ENCODE measurements at places on chromosomes 5 and 9.

DNA sequence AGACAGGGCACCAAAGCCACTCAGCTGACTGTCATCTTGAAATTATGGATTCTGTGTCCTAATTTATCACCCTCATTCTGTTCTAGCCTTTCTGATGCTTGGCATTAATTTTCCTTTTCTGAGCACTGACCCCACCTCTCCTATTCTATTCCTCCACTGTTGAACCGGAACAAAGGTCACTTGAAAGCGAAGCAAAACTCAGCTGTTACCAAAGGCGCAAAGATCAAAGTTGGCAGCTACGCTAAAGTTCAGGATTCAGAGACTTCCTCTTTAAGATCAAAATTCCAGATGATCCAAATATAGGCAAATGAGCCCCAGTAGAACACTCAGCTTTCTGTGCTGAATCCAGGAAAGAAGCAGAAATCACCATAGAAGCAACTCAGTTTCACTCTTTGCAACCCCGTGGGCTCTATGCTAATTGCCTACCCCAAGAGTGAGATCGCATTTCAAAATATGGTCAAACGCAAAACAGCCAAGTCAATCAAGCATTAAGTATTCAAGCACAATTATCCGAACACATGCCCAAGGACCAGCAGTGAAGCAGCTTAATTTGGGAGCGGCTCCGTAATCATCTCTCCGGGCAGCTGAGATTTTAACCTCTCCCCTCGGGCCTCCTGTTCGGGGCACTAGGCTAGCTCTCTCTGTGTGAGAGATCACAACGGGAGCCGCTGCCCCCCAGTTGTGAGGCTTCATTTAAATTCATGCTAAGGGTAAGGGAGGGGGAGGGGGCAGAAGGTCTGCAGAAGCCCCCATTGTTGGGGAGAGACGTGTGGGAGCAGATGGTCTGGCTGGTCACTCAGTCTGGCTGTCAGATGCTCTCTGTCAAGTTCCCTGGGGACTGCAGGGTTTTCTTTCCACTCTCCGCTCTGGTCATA lies 288.6 kb downstream of the ELAVL2 start:
- DNase-seq = no peak

GRCh38 chr5:98771382-98772109 lies 1.9 kb upstream of the RGMB start:
- peak; percentile 75 for DNase-seq

GRCh38 chr9:88653911-88654310 lies 118.9 kb downstream of the NXNL2 start:
- DNase-seq = no peak

GRCh38 chr9:124003636-124004349 lies 7.8 kb upstream of the LHX2 start:
- no peak for DNase-seq

GRCh38 chr9:80437825-80438224 lies 866.1 kb downstream of the TLE4 start:
- DNase-seq = no peak

DNA sequence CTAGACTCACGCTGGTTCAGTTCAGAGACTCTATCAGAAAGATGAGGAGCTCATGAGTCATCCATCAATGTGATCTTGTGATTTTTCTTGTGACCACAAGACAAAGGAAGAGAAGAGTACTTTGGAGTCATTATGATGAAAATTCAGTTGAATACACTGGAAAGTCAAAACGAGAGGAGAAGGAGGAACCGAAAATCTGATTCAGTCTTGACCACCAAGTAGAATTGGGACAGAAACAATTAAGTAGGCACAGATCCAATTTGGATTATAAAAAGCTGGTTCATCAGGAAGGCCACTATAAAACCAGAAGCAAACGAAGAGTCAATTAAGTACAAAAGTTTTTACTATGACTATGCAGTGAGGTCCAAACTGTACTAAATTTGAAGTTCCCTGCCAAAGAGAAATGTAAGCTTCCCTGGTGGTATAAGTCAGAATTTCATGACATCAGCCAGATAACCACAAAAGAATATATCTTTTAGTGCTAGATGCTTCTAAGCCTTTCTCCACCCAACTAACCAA lies 90.9 kb downstream of the THBS4 start:
- no peak for DNase-seq

Measured in lower leg skin (tissue), 4 donors.